ENCODE measurements at places on chromosomes 3 and 15.

DNA sequence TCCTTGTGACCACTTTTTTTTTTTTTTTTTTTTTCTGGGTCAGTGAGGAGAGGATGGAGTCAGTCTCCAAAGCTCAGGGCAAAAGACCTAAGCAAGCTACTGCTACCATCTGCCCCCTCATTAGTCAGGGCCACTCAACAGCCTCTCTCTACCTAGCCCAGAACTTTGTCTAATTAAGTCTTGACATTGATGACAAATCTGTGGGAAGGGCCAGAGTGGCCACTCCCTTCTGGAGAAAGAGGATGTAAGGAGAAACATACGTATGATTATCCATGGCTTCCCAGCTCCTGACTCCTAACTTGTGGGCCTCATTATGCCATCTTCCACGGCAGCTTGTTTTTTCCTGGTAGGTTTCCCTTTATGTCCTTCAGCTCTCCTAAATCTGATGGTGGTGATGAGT lies 37.9 kb downstream of the NR1I2 start:
- DNase-seq, result no peak

DNA sequence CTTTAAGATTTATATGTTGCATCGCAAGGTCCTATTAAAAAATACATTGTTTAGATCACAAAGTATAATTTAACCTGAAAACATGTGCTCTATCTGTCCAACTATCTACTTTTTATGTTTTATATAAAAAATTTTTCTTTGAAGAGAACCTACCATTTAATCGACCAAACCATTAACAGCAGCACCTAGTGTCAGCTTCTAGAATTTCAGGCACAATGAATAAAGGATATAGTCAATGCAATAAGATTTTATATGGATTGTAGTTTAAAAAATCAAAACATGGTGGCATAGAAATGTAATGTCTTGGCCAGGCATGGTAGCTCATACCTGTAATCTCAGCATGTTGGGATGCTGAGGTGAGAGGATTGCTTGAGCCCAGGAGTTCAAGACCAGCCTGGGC lies 313.7 kb downstream of the GAP43 start:
- no peak for DNase-seq

- no peak for DNase-seq
These were observed 37.0 kb downstream of the CHDH start for GRCh38 chr3:53809267-53809666.

- no peak for DNase-seq
These were observed 213.9 kb downstream of the CDIN1 start for GRCh38 chr15:36793205-36793873.

DNA sequence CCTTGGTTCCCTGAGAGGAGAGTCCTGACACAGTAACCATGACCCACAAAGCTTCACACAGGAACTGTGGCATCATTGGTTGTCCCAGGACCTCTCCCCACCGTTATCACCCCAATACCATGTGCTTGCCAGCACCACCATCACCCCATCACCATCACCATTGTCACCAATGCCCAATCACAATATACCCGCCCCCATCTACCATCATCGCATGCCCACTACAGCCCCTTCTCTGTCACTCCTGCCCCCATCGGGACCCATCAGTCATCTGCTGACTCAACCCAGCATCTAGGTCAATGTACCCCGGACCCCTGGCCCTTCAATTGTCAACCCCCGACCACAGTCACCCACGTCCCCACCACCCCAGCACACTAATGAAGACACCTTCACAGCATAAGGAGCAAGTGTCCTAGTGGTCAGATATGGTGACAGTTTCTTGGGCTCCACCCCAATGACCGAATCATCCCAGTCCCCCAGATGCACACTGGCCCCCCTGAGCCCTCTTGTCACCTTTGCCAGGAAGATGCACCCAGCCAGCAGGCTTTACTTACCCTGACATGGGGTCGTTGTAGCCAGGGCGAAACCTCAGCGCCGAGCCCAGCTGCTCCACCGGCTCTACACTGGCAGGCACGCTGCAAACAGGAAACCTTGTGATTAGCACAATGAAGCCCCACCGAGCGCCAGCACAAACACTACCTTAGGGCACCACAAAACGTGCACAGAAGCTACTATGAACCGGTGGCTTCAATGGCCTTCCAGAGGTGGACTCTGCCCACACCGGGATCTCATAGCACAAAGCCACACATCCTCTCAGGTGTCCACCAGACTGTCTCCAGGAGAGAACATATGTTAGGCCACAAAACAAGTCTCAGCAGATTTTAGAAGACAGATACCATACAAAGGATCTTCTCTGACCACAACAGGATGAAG lies 25.1 kb downstream of the SHISA5 start:
- peak; percentile 84 for DNase-seq

GRCh38 chr3:47047673-47048072 lies 68.2 kb downstream of the NBEAL2 start:
- DNase-seq, result no peak

- DNase-seq, result no peak
These were observed 589 bp downstream of the HERC1 start for GRCh38 chr15:63833021-63833696.

DNA sequence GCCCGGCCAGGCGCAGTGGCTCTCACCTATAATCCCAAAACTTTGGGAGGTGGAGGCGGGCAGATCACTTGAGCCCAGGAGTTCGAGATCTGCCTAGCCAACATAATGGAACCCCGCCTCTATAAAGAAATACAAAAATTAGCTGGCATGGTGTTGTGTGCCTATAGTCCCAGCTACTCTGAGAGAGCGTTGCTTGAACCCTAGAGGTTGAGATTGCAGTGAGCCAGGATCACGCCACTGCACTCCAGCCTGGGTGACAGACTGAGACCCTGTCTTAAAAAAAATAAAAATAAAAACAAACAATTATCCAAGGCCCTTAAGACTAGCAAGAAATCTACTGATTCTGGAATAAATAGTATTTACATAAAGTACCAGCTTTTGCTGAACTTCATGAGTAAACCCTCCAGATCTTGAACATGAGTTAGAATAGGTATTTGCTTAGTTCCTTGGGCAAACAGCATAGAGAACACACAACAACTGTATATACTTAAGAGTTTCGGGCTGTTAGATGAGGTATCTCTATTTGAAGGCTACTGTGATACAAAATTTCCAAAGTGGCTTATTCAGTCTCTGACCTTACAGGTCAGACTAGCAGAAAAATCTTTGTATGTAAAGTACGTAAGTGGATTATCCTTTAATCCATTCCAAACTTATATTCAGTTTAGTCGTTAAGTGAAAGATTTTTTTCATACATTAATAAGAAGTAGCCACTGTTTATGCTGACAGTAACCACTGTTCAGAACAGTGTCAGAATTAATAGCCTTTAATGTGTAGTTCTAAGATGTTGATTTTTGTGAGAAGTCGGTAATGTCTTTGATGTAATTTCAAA lies 171.1 kb upstream of the CGNL1 start:
- DNase-seq, result no peak

GRCh38 chr3:103644450-103644849 lies 1209.6 kb downstream of the ZPLD1 start:
- no peak for DNase-seq

GRCh38 chr15:25171856-25172687 lies 217.3 kb downstream of the SNRPN start:
- no peak for DNase-seq

DNA sequence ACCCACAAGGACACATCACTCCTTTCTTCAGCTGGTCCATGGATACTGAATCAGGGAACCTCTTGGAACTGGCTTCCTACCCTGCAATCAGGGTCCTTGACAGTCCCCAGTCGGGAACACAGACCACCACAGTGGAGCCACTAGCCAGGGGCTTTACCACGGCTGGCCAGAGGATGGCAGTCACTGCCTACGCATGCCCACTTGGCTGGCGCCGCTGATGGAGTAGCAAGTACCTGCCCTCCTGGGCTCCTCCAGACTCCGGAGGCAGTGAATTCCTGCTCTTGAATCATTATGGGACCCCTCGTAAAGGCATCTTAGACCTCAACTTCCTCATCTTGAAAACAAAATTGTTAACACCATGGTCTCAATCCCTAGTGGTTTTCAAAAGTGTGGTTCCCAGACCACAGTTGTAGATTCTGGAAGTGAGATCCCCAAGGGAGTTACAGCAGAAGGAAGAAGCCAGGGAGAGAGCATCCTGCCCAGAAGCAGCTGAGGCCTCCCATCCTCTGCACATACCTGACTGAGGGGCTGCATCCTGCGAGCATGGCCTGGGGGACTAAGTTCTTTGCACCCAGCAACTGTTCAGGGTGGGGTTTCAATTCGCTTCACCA lies 9.1 kb upstream of the SKIC8 start:
- DNase-seq, result peak; percentile 79

GRCh38 chr3:151171145-151171757 lies 31.8 kb downstream of the GPR171 start:
- peak; percentile 87 for DNase-seq

DNA sequence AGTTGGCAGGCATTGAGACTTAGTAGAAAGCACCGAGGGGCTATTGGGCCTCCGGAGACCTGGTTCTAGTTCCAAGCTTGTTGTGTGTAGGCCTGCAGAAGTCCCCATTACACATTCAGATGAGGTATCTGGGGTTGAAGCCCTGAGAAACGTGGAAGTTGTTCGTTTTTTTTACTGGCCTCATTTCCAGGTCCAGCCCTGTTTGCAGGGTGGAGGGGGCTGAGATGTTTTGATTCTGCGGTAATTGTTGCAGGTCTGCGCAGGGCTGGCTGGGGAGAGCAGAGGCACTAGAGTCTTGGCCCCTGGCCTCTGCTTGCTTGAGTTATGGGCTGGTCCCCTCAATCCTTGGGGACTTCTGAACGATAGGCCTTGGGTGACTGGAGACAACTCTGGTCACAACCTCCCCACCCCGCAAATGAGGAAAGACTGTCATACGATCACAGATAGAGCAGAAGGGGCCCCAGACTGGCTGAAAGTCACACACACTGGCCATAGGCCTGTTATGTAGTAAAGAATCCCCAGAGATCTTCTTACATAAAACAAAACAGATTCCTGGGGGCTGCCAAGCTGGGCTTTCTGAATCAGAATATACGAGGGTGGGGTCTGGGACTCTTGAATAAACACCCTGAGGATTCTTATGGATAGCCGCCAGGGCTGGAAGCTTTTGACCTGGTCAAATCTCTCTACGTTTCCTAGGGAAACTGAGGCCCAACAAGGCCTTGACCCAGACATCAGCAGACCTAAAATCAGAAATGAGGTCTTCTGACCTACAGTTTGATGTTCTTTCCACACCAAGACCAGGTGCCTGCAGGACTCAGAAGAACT lies 15.6 kb downstream of the KBTBD13 start:
- DNase-seq, result no peak

GRCh38 chr15:58628206-58628947 lies 121.1 kb downstream of the ADAM10 start:
- peak; percentile 30 for DNase-seq

DNA sequence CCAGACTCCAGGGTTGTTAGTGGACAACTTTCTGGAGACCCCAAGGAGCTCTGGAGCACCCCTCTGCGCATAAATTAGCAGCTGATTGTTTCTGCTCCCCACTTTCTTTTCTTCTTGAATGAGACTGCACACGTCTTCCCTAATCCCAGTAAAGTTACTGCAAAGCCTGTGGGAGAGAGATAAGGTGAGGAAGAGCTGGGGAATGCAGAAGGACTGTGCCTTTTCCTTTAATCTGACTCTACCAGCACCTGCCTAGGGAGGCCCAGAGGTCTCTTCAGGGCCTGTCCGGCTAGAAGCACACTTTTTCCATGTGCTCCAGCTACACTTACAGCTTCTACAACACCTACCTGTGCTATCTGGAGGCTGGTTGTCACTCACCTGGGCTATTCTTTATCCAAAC lies 143.8 kb downstream of the KCNMB2 start:
- DNase-seq, result no peak

DNA sequence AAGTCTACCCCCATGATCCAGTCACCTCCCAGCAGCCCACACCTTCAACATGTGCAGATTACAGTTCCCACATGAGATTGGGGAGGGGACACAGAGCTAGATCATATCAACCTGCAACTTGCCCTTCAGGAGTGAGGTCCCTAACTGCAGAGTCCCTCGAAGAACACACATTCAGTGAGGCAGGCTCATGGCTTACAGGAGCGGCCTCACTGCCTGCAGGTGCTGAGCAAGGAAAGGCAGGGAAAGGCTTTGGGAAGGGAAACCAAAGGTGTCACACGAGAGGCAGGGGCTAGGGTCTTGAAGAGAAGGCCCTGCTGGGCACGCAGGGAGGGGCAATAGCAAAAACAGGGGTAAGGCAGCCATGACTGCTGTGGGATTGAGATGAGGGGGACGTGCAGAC lies 182.4 kb upstream of the CHRNA7 start:
- no peak for DNase-seq

DNA sequence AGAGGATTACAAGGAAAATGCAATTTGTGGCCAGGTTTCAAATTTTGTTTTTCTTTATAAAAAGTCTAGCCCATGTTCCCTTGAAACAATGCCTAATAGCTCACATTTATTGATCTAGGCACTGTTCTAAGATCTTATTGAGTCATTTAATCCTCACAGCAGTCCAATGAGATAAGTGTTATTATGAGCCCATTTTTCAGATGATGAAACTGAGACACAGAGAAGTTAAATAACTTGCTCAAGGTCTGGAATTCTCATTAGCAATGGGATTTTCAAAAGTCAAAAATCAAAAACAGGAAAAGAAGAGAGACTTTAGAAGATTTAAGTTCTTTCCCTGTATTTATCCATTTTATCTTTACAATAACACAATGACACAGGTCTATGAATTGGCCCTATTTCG lies 90.0 kb upstream of the COL6A5 start:
- no peak for DNase-seq

GRCh38 chr3:67637255-67637900 lies 17.0 kb downstream of the SUCLG2 start:
- DNase-seq, result no peak

DNA sequence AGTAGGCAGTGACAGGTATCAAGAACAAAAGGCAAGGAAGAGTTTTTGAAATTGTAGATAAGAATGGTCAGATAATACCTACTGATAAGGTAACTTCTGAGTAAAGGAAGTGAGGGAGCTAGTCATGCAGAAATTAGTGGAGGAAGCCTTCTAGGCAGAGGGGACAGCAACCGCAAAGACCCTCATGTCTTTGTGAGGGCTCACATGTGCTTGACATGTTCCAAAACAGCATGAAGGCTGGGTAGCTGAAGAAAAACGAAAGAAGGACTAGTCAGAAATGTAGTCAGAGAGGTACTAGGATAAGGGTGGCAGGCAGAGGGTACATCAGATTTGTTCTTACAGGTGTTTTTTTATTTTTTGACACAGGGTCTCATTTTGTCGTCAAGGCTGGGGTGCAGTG lies 5.3 kb downstream of the SIN3A start:
- no peak for DNase-seq

GRCh38 chr15:66745530-66746230 lies 43.6 kb downstream of the SMAD6 start:
- DNase-seq, result no peak

GRCh38 chr3:109275702-109276293 lies 40.5 kb downstream of the DPPA2 start:
- peak; percentile 35 for DNase-seq
